ENCODE measurements at places on chromosomes 4 and X.

GRCh38 chrX:123740006-123740405, 7.2 kb upstream of the THOC2 start:
- peak; percentile 2 for DNase-seq

GRCh38 chrX:136828830-136829229, 48.1 kb upstream of the ARHGEF6 start:
- DNase-seq = no peak

DNA sequence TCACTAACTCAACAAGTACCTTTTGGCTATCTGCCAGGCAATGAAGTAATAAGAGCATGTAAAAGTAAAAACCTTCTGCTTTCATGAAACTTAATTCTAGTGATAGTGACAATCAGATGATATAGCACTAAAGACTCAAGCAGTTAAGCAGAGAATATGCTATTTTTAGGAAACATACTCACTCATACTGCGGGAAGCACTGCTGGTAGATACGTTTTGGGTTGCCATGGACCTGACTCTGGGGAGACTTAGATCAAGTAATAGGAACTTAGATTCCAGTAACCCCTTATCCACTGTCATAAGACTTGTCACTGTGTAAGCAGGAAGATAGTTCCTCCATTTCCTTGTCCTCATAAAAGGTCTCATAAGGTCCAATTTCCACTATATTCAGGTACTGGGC, 386.3 kb downstream of the DMD start:
- no peak for DNase-seq

- DNase-seq = no peak
Observed at GRCh38 chr4:122705547-122706117, 26.9 kb upstream of the BBS12 start.

GRCh38 chrX:79065696-79066095, 78.8 kb upstream of the GPR174 start:
- no peak for DNase-seq

DNA sequence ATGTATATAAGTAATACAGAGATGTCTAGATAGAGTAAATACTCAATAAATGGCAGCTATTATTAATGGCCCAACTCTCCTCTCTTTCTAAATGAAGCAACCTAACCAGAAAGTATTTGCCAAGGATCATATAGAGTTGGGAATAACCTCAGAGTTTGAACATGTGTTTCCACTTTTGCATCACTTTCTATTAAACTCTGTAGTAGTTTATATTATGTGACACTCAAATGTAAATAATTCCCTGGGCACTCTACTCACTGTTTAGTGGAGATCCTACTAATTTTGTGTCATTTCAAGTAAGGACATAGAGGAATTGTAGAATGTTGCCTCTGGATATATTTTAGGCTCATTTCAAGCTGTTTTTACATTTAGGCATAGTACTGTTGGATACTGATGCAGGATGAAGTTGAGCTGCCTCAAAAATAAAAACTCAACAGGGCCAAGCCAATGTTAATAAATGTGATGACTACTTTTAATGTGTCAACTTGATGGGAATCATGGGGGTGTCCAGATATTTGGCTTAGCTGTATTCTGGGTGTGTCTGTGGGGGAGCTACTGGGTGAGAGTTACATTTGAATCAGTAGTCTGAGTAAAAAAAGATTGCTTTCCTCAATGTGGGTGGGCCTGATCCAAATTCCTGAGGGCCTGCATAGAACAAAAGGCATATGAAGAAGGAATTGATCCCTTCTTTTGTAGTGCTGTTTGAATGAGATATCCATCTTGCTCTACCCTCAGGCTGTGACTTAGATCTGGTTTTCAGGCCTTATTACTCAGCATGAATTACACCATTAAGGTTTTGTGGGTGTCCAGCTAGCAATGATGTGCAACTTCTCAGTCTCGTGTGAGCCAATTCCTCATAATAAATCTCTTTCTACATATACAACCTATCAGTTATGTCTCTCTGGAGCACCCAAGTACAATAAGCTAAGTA, 1368.2 kb downstream of the STIM2 start:
- DNase-seq = no peak

- DNase-seq = no peak
Observed at GRCh38 chr4:15656038-15656470, 897 bp upstream of the FBXL5 start.

DNA sequence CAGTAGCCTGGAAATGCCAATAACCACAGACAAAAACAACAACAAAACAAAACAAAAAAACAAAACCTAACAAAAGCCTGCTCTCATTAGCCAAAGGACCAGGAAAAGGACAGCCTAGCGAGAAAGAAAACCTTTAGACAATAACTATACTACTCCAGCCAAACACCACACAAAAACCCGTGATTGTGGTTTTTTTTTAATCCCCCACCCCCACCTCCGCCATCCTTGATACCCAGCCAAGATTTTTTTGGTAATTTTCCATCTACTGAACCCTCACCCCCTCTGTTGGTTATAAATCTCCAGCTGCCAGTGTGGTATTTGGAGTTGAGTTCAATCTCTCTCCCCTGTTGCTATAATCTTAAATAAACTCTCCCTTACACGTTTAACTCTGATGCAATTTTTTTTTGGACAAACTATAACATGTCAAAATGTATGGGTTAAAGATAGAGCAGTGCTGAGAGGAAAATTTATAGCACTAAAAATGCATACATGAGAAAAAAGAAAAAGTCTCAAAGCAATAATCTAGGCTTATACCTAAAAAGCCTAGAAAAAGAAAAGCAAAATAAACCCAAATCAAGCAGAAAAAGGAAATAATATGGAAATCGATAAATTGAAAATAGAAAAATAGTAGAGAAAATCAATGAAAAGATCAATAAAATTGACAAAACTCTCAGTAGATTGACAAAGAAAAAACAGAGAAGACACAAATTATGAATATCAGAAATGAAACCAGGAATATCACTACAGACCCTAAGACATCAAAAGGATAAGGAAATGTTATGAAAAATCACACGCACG, 83.7 kb downstream of the NAT8L start:
- no peak for DNase-seq
